Coronary artery (tissue), 2 donors: ENCODE measurements at places on chromosomes 7 and 10.

GRCh38 chr7:85699482-85699881 lies 512.6 kb upstream of the SEMA3D start:
- no peak for DNase-seq

DNA sequence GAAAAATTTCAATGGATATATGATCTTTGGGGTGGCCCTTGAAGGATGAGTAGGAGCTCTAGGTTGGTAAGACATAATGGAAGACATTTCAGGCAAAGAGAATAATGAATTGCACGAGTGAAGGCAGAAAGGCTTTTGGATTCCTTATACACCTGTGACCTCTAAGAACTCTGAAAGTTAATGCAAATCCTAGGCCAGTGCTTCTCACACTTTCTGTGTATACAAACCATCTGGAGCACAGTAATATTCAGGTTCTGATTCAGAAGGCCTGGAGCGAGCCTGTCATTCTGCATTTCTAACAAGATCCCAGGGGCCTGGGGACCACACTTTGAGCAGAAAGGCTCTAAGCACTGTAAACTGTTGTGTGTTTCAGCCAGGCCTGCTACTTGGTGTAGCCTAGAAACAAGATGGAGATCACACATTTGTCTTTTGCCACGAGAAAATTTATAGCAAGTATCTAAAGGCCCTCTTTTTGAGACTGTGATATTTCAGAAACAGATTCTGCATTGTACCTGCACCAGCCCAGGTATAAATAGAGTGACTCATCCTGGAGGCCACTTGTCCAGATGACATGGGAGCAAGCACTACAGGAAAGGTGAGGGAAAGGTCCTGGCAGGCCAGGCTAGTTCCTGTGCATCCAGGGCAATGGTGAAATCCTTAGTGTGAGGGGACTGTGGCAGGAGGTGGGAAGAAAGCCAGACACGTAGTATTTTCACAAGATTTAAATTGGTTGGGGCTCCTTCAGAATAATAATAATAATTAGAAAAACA lies 24.4 kb downstream of the MRPS33 start:
- DNase-seq, result no peak

DNA sequence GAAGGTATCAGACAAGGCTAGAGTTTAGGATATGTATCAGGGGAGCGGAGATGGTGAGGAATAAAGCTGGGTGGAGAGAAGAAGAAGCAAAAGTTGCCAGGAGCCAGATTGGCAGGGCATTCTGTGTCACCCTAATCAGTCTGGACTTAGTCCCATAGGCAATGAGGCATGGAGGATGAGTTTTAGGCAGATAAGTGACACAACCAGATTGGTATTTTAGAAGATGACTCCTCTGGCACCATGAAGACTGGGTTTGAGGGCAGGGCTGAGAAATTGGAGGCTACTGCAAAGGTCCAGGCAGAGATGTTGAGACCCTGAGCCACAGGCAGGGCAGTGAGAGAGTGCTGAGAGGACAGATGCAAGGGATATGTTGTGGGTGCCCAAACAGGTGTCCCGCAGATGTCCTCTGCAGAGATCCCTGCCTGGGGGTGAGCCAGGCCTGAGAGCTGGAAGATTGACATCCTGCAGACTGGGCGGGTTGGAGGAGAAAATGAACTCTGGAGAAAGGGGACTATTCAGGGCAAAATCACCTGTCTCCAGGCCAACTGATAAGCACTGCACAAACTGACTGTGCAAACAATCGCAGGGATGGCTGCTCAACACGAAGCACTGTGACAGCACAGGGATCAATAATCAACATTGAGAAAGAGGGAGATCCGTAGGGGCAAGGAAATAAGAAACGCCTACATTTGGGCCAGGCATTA lies 11.9 kb upstream of the HABP2 start:
- no peak for DNase-seq

DNA sequence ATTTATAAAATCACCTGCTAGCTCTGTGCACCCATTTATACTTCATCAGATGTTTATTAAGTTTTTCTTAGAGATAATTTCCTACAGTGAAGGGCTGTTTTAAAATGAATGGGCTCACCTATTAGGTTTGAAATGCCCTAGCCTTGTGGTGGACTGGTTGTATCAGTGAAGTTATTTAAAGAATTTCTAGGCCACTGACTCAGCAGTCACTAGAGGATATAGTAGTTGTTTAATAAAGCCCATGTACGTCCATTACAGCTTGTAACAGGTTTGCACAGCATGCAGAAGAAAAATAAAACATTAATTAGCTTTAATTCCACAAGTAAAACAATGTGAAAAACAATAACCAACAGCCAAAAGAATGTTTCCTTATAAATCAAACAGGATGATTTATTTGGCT lies 128.0 kb downstream of the RSU1 start:
- DNase-seq, result no peak

- peak; percentile 57 for DNase-seq
Measured at GRCh38 chr7:45196374-45196773, 38.8 kb downstream of the RAMP3 start.

DNA sequence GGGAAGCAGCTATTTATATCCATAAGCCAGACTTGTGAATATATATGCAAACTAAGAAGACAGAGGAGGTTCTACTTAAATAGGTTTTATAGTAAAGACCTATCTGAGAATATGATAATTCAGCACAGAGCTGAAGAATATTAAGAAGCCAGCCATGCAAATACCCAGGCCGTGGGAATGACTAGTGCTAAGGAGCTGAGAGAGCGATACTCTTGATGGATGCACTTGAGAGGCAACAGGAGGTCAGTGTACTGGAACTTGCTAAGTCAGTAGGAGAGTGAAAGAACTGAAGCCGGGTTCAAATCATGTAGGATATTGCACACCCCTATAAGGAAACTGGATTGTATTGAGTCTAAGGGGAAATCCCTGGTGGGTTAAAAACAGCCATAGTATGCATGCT lies 943.6 kb upstream of the MBL2 start:
- DNase-seq, result no peak

DNA sequence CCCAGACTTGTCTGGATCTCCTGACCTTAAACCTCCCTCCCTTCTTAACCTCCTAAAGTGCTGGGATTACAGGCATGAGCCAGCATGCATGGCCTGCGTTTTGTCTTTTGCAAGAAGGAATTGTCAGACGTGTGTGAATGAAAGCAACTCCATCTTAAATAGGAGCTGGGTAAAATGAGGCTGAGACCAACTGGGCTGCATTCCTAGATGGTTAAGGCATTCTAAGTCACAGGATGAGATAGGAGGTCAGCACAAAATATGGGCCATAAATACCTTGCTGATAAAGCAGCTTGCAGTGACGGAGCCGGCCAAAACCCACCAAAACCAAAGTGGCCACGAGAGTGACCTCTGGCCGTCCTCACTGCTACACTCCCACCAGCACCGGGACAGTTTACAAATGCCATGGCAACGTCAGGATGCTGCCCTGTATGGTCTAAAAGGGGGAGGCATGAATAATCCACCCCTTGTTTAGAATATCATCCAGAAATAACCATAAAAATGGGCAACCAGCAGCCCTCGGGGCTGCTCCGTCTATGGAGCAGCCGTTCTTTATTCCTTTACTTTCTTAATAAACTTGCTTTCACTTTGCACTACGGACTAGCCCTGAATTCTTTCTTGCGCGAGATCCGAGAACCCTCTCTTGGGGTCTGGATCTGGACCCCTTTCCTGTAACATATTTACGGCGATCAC lies 41.2 kb upstream of the SDK1 start:
- DNase-seq, result no peak
